Renal pelvis (tissue), 12 donors: ENCODE measurements at places on chromosomes 11 and 22. TPM values are rescaled to one million over a fixed set of nuclear protein-coding genes. Genes with fewer than 3 reads are reported as not detected.

DNA sequence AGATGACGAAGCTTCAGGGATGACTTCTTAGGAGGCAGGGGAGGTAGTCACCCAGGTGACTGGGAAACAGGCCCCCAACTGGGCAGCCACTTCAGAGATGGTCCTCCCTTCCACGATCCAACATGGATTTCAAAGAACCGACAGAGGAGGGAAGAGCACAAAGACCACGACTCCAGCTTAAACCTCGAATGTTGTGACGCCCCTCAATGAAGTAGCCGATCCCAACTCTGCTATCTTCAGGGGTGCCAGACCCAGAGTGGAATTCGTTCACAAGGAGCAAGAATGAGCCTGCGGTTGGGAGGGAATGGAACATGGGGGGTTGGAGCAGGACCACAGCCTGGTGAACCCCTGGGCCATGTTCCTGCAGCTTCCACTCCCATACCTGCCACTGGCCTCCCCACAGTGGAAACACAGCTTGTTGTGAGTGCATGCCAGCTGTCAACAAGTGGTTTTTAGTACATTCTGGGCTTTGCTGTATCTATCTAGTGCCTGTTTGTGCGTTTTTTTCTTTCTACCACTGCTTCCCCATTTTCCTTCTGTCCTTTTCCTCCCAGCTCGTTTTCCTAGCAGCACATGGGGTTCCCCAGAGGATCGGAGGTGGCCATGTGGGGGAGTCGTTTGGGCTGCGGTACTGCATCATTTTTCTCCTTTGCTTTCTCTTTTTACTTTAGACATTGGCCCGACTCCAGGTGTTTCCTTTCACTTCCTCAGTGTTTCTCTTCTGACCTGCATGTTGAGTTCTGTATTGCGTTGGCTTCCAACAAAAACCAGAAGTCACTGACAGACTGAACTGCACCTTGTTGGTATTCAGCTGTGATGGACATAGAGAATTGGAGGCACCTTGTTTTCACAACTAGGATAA lies 65.8 kb downstream of the MORC2 start:
- DNase-seq = no peak

The SAA4 gene
- polyA plus RNA-seq = not detected

DNA sequence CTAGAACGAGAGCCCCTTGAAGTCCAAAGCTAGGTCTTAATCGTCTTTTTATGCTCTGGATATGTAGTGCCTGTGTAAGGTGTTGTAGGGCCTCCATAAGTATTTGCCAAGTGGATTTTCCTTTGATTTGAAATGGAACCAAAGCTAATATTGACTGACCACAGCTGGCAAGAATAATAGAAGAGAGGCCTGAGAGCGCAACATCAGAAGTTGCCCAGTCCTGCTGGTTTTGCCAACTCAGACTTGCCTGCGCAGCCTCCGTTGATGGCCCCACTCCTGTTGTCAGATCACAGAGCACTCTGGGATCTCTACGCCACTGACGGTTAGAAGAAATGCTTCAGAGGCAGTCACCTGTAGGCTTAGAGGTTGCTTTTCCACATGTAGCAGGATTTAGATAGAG lies 251.2 kb downstream of the TENM4 start:
- no peak for DNase-seq

GRCh38 chr11:78332174-78332866 lies 85.3 kb downstream of the GAB2 start:
- no peak for DNase-seq

The RBMXL2 gene
- polyA plus RNA-seq = 0.12 TPM

- no peak for DNase-seq
These were observed 76.5 kb downstream of the BTBD10 start for GRCh38 chr11:13386567-13386966.

The LIF gene
- 3.0 TPM for polyA plus RNA-seq

DNA sequence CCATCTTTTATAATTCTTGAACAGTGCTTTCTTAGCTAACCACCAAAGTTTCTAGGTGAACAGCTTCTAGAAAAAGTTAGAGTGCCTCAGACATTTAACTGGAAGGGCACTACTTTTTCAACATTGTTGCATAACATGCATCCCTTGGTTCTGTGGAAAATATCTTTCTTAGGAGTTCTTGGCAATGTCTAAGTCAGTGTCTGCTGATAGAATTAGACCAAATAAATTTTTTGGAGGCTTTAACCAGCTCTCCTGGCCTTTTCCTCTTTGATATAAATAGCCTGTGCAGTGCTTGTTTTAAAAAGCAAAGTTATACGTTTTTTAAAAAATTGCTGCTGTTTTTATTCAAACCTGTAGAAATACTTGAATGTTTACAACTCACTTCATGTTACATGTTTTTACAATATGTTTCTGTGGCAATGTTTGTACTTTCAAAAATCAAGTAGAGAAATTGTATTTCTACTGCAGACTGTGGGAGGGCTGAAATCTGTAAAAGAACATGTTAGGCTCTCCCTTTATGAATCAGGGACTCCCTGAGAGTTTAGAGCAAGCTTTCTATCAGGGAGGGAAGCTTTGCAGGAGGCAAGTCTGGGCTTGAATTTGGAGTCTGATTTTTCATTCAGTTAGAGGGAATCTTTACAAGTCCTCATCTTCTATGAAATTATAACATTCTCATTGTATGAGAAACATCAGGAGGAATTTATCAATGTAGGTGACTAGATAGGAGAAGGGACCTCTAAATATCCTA lies 16.3 kb upstream of the PANX1 start:
- DNase-seq = no peak

DNA sequence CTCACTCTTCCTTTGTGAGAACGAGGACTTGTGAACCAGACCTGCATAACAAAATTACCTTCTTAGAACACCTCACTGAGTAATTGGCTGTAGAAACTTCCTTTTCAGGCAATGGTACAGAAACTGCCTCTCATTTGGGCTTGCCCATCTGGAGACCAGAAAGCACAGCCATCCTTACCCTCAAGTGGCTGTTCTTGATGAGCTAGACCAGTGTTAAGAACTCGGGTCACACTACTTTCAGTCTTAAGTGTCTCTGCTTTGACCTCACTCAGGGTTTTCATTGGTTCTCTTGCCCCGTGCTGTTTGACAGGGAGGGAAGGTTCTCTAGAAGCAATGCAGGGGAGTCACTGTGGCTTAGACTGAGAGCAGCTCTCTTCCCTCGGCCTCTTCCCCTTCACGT lies 29.3 kb downstream of the NAT10 start:
- DNase-seq = no peak

DNA sequence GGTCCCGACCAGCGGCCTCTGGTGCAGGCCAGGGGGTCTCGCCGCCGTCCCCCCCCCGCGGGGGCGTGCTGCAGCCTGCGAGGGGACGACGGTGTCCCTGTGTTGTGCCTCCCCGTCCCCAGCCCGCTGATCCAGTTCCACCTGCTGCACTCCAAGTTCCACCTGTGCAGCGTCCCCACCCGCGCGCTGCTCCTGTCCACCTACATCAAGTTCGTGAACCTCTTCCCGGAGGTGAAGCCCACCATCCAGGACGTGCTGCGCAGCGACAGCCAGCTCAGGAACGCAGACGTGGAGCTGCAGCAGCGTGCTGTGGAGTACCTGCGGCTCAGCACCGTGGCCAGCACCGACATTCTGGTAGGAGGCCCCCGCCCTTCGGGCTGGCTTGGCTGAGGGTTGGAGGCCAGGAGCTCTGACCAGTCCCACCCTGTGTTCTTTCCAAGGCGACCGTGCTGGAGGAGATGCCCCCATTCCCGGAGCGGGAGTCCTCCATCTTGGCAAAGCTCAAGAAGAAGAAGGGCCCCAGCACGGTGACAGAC lies 42.8 kb downstream of the MUC6 start:
- no peak for DNase-seq

- no peak for DNase-seq
These were observed 283.3 kb downstream of the CASP12 start for GRCh38 chr11:104614961-104615360.

DNA sequence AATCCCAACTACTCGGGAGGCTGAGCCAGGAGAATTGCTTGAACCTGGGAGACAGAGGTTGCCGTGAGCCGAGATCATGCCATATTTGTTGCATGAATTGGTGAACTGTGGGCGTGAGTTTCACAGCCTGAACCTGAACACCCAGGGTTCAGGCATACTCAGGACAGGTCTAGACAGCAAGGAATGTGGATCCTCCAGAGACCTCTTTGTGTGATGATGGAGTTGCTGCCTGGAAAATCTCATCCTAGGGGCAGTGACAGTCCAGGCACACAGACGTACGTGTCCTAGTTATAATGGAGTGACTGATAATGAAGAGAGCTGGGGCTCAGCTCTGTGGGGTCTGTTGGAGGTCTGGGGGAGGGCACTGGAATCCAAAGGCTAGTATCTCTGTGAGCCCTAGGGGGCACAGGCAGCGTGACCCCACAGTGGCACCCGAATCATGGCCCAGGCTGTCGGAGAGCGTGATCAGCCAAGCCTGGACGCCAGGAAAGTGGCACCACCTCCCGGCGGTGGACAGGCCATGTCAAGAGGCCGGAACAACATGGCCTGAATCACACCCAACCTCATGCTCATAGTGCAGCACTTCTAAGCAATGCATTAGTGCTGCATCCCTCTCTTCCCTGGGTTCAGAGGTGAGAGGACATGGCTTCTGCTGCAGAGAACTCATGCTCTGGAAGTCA lies 31.7 kb downstream of the RIBC2 start:
- no peak for DNase-seq

The CSF2RB gene
- 3.4 TPM for polyA plus RNA-seq

DNA sequence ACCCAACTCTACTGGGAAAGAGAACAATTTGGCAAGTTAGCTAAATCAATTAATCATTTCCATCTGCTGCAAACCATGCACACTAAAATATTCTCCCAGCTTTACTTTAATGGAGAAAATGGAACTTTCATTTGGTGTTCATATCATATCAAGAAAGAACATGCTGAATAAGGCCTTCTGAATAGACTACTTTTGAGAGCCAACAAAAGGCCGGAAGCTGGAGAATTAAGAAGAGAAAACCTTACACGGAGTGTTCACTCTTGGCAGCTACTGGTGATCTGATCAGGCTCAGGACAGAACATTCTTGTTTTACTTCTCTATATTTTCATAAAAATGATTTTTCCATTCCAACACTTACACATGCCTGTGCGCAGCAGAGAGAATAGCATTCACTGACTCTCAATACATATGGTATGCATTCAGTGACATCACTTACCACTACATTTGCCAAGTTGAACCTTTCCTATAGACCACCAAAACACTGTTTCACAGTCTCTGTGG lies 165.3 kb downstream of the TTC28 start:
- DNase-seq = no peak

DNA sequence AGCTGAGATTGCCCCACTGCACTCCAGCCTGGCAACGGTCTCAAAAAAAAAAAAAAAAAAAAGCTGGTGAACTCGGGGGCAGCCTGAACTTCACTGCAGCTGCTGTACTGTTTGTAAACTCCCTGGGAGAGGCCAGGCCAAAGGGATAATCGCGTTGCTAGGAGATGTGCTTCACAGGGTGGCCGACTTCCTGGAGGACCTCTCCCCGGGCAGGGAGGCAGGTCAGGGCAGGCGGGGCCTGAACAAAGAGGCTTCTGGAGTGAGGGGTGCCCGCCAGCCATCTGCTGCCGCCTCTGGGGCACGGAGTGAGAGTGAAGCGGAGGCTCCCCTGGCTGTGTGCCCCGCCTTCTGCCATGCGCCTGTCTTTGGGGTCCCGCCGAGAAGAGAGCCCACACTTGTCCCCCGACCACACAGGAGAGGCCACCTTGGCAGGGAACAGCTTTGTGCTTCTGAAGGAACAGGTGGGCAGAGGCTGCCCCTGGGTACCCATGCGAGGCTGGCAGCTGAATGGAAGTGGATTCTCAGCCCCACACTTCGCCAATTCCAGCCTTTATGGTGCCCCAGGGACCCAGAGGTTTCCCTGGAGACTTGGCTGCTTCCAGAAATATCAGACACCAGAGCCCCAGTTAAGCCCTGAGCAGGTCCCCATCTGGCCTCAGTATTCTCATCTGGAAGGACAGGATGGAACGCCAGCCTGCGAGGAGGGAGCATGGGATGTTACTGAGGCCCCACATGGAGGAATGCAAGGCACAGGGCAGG lies 29.6 kb downstream of the TMEM184B start:
- peak; percentile 65 for DNase-seq

The TBX10 gene
- 0.15 TPM for polyA plus RNA-seq

- no peak for DNase-seq
These were observed 10.6 kb downstream of the FRMD8 start for GRCh38 chr11:65396769-65397745.

The TMPRSS5 gene
- 2.2 TPM for polyA plus RNA-seq

The CHRM4 gene
- polyA plus RNA-seq = 0.16 TPM

- DNase-seq = no peak
These were observed 281.7 kb downstream of the NXPE2 start for GRCh38 chr11:114959953-114960505.

- DNase-seq = no peak
These were observed 40.8 kb downstream of the DCDC1 start for GRCh38 chr11:31328697-31329096.

DNA sequence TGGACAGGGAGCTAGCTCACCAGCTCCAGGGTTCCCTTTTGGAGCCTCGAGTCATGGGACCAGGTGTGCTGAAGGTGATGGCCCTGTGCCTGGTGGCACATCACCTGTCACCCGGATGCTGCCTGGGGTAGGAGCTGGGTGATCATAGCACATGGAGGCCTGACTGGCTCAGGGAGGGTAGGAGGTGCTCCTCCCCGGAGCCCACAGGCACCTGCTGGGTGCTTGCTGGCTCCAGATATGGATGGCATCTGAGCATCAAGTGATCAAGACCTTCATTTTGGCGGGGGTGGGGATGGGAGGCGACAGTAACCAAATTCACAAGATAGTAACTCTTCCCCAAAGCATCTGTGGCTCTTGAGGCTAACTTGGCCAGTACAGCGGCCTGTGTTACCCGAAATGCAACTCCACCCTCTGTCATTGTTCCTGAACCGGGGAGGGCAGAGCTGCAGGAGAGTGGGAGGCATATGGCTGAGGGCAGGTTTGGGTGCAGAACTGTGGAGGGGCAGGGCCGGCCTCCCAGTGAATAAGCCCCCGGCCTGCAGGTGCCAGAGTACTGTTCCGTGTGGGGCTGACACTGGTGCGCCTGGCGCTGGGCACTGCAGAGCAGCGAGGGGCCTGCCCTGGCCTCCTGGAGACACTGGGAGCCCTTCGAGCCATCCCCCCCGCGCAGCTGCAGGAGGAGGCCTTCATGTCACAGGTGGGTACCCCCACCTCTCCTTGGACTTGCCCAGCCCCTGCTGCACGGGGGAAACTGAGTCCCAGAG lies 4.7 kb downstream of the TBC1D10C start:
- no peak for DNase-seq

- no peak for DNase-seq
These were observed 3.0 kb upstream of the RFPL3 start for GRCh38 chr22:32354360-32355351.

The MS4A6E gene
- polyA plus RNA-seq = not detected

The CNTF gene
- 1.6 TPM for polyA plus RNA-seq

DNA sequence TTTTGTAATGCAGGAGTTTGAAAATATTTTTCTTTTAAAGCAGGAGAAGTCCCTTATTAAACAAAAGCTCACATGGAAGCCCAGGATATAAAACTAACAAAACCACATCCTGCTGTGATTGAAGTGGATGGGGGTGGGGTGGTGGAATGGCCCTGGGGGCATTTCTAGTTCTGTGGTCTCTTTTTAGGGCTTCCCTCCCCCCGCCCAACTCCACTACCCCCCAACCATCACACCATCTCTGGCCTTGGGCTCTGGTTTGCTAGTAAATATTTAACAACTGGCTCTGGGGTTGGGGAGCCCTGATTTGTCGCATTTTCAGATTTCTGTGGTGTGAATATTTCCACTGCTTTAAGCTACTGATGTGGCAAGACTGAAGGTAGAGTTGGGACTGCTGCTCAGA lies 279.6 kb upstream of the PLET1 start:
- DNase-seq = peak; percentile 30

The CWC15 gene
- 112 TPM for polyA plus RNA-seq

The NRXN2 gene
- 24.6 TPM for polyA plus RNA-seq
